ENCODE measurements at places on chromosomes 5 and 9. TPM values are rescaled to one million over a fixed set of nuclear protein-coding genes. Genes with fewer than 3 reads are reported as not detected.

CCNH gene
- 17.1 TPM for total RNA-seq

IL4 gene
- total RNA-seq: not detected

KDM4C gene
- 14.2 TPM for total RNA-seq

RANBP3L gene
- total RNA-seq: 0.50 TPM

MEIKIN gene
- total RNA-seq: not detected

SLC45A2 gene
- not detected for total RNA-seq

KIF4B gene
- 0.05 TPM for total RNA-seq

GZMA gene
- total RNA-seq: 0.87 TPM

PLAC8L1 gene
- 0.45 TPM for total RNA-seq

IFNA13 gene
- not detected for total RNA-seq

PCDHB3 gene
- 0.99 TPM for total RNA-seq

FOXD4 gene
- 0.12 TPM for total RNA-seq

HTR1A gene
- total RNA-seq: not detected

PKD2L2 gene
- 0.55 TPM for total RNA-seq

Measured in left ventricle myocardium superior (tissue), 1 donor.